Hematopoietic multipotent progenitor cell treated with erythropoietin and hydrocortisone succinate and interleukin-3 and kit ligand, for 6 days (in vitro differentiated cells): ENCODE measurements at places on chromosomes 11 and 22.

DNA sequence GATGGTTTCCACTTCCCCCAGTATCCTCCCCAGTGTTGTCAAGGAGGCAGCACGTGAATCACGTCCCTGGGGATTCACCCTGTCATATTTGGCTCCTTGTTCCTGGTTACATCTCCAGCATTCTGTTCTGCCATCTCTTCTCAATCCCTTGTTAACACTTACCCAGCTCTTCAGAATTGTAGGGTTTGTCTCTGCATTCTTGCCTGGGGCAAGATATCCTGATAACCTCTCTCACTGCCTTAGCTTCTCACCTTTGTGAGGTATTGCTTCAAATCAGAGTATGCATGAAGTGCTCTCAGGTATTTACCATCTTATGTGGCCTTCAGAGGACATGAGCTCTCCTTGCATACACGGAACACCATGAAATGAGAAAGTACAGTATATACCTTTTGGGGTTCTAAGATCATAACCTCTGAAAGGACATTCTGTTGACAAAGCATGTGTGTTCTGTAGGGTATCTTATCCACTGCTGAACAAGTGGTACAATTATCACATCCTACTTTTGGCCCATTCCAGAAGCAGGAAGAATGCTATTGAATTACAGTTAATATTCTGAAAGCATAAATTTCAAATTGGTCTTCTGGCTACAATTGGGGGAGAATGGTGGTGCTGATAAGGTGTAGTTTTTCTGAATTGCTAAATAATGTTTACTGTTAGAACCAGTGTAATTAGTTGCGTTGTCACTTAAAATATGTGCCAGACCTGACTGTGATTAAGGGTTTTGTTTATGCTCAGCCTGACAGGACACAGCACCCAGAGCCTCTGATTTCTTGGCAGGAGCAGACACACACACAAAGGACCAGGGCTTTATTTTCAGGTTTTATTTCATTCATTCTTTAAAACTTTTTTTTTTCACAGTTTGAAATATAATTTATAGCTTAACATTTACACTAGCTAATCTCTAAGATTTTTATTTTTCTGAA lies 32.7 kb downstream of the VSTM5 start:
- no peak for DNase-seq

GRCh38 chr11:3962406-3962840 lies 107.0 kb downstream of the STIM1 start:
- no peak for DNase-seq

DNA sequence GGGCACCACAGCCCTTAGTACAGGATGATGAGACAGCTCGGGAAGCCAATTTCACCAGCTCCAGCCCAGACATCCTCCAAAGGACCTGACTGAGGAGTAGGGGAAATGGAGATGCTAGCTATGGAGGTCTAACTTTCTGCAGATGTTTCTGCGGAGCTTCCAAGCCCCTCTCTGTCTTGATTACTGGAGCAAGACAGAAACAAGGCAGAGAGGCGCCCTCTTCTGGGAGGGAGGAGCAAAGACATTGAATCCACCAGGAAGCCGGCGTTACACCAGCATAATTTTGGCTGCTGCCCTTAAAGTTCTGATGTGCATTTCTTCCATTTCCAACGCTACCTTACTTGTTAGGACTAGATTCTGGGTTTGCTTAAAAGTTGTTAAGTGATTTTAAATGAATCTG lies 107.3 kb upstream of the HSD17B12 start:
- peak; percentile 65 for DNase-seq

DNA sequence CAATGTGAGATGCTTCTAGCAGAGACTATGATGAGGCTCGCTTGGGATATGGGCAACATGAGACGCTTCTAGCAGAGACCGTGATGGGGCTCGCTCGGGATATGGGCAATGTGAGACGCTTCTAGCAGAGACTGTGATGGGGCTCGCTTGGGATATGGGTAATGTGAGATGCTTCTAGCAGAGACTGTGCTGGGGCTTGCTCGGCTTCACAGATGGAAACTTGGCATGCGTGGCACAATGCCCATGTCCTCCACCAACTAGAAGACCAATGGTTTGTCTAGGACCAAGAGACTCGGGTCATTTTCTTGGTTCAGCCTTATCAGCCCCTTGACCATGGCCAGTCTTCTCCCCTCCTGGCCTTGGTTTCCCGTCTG lies 7.1 kb downstream of the MYEOV start:
- DNase-seq: no peak

GRCh38 chr11:33542921-33543320 lies 157.7 kb downstream of the C11orf91 start:
- peak; percentile 60 for DNase-seq

DNA sequence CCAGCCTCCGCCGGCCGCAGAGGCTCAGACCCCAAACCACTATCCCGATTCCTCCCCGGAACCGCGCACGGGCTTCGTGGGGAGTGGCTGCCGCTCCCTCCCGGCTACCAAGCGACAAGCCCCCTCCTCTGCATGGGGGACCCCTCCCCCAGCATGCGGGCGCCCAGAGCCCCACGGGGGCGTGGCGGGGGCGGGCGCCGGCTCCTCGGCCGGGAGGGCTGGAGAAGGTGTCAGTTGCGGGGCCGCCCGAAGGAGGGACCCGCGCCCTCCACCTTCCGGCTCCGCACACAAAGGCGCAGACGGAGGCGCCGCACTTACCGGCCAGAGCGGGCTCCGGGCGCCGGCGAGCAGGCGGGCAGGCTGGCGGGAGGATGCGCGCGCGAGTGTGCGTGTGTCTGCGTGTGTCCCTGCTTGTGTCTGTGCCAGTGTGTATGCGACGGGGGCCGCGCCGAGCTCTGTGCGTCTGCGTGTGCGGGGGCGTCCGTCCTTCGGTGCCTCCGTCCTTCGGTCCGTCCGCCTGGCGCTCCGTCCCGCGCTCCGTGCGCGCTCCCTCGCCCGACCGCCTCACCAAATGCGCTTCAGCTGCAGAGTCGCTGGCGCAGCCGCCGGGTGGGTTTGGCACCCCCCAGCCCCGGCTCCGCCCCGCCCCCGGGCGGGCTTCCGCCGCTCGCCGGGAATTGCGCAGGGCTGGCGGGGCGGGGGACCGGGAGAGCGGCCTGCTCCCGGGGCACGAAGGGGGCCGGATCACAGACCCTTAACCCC lies at the start of gene PTPN5:
PTPN5 (minus strand) TSS at position 592 of the 762 bp plus-strand sequence. CDS start 19,840 bp downstream, outside the sequence.
- no peak for DNase-seq

GRCh38 chr11:3345736-3346135 lies 33.2 kb downstream of the ZNF195 start:
- no peak for DNase-seq

DNA sequence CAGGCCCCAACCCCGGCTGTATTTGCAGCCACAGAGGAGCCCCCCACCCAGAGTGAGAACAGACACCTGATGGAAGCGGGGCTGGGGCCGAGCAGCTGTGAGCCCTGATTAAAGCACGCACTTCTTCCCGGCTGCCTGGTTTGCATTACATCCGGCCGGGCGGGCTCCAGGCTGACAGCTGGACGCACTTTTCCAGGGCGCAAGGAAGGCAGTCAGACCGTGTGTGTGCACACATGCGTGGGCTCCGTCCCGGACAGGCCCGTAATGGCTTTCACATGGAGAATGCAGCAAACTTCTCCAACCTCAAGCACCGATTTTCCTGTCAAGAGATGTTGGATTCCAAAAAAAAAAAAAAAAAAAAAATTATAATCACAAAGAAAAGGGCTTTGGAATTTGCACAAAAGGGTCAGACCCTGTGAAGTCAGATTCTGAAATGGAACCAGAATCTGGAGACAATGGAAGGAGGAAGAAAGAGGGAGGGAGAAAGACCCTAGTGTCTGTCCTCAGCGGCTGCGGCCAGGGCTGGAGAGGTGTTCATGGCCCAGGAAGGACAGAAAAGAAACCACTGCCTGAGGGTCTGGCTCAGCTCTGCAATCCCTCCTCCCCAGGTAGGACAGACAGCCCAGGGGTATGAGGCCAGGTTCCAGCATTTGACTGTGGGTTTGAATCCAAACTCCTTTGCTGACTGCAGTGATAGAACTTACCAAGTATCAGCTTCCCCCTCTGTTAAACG lies 365.5 kb downstream of the MN1 start:
- DNase-seq: no peak

DNA sequence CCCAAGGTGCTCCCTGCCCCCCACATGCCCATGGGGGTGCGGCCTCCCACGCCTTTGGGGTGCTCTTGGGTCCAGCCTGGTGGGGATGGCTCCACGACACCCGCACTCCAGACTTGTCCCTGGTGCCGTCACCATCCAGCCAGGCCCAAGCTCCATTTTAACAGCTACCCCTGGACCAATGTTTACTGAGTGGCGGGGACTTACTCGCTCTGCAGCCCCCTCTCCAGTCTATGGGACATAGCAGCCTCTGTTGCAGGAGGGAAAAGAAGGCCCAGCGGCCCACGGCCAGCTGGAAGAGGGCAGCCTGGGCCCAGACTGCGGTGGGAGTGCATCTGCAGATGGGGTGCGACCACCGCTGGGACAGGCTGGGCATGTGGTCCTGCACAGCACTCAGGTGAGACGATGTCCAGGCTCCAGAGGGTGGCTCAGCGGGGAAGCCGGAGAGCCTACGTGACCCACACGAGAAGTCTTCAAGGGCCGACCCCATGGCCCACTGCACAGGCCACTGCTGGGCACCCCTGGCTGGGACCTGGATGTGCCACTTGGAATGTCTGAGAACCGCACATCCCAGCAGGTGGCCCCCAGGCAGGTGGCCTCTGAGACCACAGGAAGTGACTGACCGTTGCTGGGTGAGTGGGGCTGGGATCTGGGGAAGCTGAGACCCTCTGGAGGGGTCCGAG lies 18.1 kb downstream of the IL17REL start:
- no peak for DNase-seq

DNA sequence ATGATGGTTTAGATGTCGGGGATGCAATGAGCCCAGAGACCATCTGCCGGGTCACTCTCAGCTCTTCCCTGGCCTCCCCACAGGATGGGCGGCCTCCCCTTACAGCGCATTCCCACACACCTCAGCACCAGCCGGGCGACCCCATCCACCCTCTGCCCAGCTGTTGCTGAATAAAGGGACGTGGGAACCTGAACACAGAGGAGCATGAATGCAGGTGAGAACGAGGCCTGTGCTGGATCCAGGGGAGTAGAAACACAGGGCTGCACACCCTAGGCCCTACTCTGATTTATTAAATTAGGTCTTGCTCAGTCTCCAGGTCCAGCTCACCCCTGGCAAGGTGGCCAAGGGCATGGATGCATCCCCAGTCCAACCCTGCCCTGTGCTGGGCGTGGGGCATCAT lies 180.5 kb downstream of the CTTN start:
- no peak for DNase-seq

DNA sequence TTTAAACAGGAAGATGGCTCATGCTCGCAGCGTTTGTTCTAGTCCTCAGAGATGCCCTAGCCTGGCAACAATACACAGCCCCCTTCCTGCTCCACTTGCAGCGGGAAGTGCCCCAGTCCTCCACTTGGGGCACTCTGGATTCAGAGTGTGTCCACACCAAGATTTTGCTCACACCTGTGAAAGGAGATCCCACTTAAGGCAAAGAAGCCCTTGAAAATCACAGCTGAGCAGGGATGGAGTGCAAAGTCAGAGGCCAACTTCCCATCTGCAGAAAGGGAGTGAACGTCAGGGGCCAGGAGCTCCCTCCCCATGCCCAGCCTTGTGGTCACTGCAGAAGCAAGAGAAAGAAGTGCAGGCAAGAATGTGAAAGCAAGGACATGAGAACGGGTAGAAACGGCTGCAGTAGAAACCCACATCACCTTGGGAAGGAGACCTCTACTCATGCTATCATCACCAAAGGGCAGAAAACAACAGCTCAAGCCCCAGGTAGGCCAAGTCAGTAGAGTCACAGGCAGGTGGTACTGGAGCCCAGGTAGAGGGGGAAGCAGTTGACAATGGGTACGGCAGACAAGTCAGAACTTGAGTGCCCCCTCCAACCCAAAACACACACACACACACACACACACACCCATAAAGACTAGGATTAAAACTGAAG lies 157.4 kb downstream of the BUD13 start:
- no peak for DNase-seq

DNA sequence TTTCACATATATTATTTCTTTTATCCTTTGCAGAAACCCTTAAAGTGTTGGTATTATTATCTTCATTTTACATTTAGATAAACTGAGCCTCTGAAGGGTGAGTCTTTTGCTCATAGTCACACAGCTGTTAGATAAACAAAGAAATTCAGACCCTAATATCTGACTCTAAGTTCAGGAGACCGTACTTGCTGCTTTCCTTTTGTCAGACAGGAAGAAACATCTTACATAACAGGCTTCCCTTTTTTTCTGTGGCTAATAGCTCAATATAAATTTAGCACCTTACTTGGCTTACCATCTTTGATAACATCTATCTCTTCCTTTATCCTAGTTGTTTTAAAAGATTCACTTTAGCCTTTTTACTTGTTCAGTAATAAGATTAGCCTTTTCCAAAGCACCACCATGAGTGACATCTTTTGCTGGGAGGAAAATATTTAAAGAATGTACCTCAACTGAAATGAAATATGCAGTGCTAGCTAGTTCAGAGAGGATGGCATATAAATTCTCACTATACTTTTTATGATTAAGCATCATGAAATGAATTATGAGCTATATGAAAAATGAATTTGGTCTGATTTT lies 128.6 kb downstream of the WNT11 start:
- DNase-seq: peak; percentile 59

DNA sequence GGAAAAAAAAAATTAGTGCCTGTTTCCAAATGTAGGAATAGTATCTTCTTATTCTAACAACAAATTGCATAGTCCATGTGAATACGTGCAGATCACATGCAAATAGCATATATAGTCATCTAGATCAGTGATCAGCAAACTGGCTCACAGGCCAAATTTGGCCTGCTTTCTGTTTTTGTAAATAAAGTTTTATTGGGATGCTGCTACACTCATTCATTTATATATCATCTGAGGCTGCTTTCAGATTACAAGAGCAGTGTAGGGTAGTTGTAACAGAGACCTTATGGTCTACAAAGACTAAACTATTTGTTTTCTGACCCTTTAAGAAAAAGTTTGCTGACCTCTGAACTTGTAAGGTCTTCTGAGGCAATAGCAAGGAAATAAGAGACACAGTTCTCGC lies 65.6 kb downstream of the SFI1 start:
- DNase-seq: no peak

- no peak for DNase-seq
Observed at GRCh38 chr11:80031014-80031600, 590.3 kb upstream of the TENM4 start.

- peak; percentile 21 for DNase-seq
Observed at GRCh38 chr22:26852176-26852575, 194.8 kb downstream of the MIAT start.
